ENCODE measurements at places on chromosomes 7 and 10.

DNA sequence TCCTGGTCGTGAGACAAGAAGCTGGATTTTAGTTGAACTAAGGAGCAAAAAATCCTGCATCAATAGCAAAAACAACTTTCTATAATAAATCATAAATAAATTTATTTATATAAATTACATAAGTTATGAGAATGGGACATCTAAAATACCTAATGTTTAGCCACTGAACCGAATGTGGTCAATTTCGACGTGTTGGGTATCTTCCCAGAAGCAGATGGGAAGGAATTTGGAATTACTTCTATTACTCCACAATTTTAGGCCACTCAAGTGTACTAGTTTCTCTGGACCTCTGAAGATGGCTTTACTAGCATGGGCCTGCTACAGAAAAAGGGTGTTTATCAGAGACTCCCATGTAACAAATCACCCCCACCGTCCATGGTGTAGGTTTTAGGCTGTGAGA, 172.0 kb downstream of the PRPF18 start:
- DNase-seq, result no peak

DNA sequence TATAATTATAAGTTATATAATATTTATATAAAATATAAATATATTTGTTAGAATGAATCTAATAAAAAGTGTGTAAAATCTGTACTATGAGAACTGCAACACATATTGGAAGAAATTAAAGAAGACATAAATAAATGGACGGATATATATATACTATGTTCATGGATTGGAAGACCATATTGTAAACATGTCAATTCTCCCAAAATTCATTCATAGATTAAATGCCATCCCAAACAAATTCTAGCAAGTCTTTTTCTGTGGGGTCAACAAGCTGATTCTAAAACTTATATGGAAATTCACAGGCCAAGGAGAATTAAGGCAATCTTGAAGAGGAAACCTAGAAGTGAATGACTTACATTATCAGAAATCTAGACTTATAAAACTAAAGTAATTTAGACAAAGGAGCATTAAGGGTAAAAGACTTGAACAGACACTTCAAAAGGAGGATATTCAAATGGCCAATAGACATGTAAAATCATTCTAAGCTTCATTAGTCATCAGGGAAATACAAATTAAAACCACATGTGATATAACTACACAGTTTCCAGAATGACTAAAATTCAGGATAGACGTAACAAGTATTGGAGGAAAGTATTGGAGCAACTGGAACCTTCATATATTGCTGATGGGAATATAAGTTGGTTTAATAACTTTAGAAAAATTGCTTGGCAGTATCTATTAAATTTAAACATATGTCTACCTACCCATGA, 225.9 kb downstream of the EMX2 start:
- DNase-seq, result no peak

DNA sequence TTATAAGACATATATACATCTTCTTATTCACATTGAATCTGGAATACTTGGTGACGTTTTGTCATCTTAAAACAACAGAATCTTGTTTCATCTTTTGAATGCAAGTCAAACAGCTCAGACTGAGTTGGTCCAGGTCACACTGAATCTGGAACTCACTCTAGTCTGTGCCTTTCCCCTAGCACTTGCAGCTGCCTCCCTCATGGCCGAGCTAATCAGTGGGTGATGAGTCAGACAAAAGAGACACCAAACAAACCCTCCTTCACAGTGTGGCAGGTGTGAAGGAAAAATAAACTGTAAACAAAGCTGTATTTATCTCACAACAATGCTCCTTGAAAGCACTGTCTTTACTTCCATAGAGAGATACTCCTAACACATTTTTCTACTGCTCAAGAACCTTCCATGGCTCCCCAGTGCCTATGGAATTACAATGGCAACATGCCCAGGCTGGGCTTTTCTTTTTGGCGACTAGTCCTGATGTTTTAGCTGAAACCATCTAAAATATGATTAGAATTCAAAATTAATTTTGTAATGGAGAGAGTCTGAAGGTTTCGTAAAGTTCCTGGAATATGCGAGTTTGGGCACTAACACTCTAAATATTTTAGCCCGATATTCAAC, 140.0 kb downstream of the ZNF365 start:
- DNase-seq, result no peak

DNA sequence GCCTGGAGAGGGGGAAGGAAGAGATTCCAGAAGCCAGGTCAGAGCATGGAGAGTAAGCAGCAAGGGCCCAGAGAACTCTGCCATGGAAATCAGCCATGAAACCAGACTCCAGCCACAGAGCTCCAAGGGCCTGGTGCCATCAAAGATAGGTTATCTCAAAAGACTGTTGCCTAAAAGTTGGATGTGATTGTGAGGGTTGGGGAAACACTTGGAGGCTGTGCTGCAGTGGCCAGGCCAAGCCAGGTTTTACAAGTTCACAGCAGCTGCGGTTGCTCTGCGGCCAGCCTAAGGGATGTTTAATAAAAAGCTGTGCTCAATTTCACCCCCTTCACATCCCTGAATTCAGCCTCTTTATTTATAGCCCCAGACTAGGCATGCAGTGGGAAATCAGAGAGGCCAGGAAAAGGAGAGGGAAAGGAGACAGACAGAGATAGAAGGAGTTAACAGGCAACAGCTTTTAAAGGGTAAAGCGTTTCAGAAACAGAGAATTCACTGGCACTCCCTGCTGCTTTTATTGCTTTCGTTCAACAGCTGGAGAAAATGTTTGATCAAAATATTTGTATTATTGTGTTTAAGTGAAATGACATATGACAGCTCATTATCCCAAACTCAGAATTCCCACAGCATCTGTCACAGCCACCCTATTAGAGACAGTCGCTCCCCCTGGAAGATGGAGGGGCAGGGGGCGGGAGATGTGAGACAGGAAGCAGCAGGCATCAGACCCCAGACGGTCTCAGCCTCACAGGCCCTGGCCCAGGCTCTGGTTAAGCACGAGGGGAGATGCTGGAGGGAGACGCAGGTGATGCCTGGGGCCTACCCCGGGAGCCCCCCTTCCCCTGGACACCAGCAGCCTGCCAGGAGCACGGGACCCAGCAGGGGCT, 140.1 kb downstream of the GLI3 start:
- DNase-seq, result no peak

DNA sequence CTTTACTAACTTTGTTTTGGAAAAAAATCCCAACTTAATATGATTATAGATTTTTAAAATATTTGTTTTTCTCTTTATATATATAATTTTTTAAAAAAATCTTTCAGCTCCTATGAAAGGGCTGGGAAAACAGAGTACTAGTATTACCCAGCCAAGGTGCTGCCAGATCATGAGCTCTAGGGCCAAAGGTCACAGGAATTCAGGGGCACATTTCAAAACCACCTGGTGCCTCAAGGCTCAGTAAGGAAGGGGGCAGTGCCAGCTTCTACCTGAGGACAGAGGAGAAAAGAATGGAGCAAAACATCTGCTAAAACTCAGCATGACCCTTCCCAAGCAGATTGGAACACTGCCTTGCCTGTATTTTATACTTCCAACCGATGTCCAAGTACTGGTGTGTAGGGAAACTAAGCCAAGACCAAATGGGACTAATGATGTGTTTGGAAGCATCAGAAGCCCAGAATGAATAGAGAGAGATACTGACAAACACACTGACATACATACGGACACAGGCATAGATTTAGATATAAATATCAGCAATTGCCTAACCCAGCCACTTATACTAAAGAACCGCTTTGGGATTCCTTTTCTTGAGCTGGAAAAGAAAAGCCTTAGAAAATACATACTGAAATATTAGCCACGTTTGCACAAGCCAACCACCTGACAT, 667.3 kb downstream of the PARD3 start:
- DNase-seq, result no peak

- DNase-seq, result no peak
Observed at GRCh38 chr7:104552102-104552501, 223.7 kb downstream of the LHFPL3 start.

DNA sequence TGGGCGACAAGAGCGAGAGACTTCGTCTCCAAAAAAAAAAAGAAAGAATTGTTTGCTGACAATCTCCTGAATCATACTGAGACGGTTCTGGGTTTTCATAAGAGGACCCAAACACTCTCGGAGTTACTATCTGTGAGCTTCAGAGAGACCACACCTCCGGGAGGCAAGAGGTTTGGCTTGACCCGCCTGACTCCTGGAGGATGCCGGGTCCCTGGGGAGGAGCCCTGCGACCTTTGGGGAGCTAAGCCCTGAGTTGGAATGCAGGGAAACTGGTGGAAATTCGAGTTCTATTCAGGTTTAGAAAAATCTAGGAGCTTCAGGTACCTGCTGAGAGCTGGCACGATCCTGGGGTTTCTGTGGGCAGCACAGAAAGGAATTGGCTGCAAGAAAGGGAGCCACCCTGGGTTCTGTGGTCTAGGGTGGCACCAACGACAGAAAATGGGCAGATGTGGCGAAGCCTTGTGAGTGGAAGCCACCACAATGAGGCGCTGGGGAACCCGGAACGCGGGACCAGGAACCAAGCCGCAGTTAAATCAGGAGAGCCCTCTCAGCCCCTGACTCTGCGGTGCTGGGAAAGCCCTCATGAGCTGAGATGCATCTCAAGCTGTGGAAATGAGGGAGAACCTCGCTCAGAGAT, 21.9 kb upstream of the GATAD1 start:
- DNase-seq, result no peak

GRCh38 chr10:29535012-29535777, 99.6 kb downstream of the SVIL start:
- no peak for DNase-seq

GRCh38 chr10:133461027-133461426, 7.3 kb downstream of the SCART1 start:
- DNase-seq, result no peak

DNA sequence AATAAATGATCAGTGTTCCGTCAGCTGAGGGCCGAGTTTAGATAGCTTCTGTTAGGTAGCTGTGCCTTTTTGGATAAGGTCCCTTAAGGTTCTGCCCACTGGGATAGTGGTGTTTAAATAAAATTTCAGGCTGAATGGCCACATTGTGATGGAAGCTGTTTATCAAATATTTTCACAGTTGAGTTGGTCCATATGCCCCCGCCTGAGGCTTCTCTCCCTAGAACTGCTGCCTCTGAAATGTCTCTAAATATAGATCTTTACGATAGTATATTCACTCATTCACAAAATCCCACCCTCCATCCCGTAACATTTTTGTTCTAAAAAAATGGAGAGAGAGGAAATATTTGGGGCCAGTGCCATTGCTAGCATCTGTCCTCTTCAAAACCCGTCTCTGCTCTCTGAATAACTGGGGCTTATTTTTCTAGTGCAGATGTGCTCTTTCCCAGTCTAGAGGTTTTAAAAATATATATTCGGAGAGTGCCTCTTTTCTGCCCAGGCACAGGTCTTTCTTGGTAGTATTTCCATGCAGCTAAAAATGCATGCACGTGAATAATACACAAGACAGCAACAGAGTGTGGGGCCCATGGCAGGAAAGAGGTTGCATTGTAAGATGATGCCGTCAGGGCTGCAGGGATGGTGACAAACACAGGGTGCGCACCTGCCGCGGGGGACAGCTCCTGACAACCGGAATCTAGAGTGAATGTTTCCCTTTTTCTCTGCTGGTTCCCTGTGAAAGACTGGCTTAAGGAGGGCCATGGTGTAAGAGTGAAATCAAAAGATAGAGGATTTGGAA, 105.4 kb upstream of the BTBD16 start:
- no peak for DNase-seq

DNA sequence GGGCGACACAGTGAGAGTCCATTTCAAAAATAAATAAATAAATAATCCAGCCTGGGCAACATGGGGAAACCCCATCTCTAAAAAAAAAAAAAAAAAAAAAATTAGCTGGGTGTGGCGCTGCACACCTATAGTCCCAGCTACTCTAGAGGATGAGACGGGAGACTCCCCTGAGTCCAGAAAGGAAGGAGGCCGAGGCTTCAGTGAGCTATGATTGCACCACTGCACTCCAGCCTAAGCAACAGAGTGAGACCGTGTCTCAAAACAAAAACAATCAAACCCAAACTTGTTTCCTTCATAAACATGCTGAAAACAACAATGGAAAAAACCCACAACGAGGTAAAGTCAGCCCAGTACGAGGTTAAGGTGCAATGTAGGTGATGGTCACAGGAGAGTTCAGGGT, 1.2 kb downstream of the COX19 start:
- DNase-seq, result no peak

GRCh38 chr7:114937446-114937845, 15.6 kb downstream of the MDFIC start:
- DNase-seq, result no peak

GRCh38 chr10:77172086-77172485, 465.5 kb downstream of the KCNMA1 start:
- DNase-seq, result no peak

DNA sequence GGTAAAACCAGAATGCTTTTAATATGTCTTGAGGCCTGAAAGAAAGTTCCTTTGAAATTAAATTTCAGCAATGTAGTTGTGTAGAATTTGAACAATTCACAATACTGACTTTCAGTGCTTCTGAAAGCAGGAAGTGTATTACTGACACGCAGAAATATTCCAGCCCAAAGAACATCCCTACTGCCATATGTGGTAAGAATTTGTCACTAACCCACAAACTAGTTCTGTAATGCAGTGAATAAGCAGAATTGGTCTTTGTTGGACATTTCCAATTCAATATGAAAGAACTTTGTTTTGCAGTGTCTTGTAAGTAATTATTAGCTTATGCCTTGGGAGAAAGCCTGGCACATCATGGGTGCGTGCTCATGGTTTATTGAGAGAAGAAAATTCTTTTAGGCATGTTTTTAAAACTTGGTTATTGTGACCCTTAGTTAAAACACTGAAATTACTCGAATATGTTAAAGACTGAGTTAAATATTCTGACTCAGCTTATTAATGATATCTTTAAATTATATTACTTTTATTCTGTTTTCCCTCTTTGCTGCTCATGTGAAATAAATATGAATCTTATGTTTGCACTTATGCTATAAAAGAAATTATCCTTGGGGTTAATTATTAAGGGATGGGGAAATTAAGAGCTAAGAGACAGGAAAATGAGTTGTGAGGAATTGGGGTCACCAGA, 33.4 kb downstream of the PTPN12 start:
- DNase-seq, result no peak

GRCh38 chr10:422241-422640, 267.2 kb downstream of the DIP2C start:
- DNase-seq, result no peak

DNA sequence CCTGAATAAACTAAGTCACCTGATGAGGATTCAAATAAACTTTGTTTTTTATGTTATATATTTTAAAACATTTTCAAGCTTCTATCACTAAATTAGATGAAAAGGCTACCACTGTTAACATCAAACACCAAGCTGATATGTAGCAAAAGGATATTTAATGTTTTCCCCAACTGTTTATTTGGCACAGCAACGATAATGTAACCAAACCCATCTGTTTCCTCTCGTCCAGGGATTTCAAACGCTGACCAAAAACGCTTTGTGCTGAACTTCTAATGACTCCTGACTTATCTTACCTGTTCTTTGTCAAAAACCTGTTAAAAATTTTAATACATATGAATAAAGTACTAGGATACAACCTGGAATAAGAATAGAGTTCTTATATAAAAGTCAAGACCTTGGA, 30.5 kb downstream of the DCLRE1A start:
- DNase-seq, result no peak

GRCh38 chr7:38909870-38910269, 879 bp upstream of the VPS41 start:
- no peak for DNase-seq

GRCh38 chr10:114881901-114882300, 56.1 kb upstream of the TRUB1 start:
- DNase-seq, result no peak

- no peak for DNase-seq
Observed at GRCh38 chr7:108267615-108268014, 137.5 kb upstream of the LAMB4 start.

All from CD4-positive, alpha-beta T cell treated with Interleukin-2 at 100 ng/mL for 4 hours (primary cell).